HFFc6 (cell line): ENCODE measurements at places on chromosomes 12 and 14.

- no peak for DNase-seq
These were observed 352.6 kb downstream of the VRK1 start for GRCh38 chr14:97149775-97150174.

GRCh38 chr12:131282292-131283080 lies 328.8 kb downstream of the ADGRD1 start:
- no peak for DNase-seq

- no peak for DNase-seq
These were observed 69.9 kb downstream of the PLXNC1 start for GRCh38 chr12:94218233-94218632.

- DNase-seq = no peak
These were observed 215.2 kb downstream of the ERC1 start for GRCh38 chr12:1206118-1206734.

- DNase-seq = no peak
These were observed 1.4 kb upstream of the PTPRO start for GRCh38 chr12:15320881-15321280.

GRCh38 chr14:97441740-97442362 lies 644.7 kb downstream of the VRK1 start:
- no peak for DNase-seq

DNA sequence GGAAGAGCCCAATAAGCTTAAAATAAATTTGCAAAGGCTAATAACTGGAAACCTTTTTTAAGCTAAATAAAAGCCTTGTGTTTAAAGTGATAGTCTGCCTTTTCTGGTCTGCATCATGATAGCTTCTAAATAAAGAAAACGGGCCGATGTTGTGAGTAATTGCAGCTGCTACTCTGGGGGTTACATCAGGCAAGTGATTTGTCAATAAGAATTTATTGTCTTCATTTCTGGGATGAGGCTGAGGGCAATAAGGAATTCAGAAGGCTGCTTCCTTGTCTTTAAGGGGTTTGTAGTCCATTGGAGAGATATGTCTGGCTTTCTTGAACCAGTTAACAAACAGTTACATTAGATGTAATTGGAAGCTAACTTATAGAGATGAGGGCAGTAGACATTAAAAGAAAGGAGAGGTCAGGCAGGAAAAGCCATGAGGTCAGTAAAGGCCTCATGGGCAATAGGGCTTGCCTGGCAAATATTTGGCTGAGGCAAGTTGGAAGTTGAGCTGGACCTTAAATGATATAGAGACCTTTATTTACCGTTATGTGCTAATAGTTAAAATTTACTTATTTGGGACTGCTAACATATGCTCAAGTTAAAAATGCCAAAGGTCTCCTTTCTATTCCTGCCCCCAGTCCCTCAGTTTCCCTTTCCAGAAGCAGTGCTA lies 85.0 kb downstream of the CRADD start:
- DNase-seq = no peak

DNA sequence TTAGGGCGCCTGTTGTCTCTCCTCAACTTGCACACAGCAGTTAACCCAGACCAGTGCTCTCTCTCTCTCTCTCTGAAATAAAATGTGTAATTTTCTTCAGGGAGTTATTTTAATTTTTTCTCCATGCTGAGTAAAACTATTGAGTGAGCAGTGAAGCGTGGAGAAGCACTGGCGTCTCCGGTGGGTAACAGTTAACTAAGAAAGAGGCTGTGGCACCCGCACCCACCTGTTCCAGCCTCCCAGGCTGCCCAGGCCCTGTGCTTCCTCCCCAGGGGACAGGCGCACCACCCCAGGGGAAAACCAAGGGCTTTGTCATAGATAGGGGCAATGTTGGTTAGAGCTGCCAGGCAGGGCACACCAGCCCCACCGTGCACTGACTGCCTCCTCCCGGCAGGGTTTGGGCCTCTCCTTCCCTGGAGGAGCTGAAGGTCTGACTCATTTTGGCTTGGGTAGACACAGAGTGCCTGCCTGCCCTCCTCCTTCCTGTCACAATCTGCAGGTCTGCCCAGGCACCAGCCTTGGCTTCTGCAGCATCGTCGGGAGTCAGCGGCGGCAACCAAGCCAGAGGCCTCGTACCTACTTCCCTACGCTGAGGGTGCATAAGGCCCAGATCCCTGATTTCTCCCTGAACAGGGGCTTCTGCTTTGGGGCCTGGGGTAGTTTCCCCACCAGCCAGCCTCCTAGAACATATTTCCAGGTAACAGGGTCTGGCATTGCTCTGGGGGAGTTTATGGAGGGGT lies 3.9 kb downstream of the HOXC5 start:
- DNase-seq = no peak

DNA sequence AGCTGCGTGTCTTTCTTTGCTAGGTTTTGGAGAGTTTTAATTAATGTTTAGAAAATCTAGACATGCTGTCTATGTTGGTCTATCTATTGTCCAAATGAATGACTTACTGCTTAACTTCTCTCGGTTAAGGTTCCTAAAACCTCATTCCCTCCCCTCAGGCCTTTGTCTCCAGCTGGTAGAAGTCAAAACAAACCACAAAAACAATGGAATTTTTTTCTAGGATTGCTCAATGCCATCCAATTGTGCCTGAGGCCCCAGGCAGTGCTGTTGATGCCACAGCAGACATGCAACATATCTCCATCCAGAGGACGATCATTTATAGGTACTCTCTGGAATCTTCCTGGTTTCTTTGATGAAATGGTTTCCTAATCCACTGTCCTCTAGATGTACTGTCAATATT lies 448.2 kb upstream of the TBX3 start:
- DNase-seq = peak; percentile 61

GRCh38 chr14:33432407-33433023 lies 493.8 kb downstream of the NPAS3 start:
- peak; percentile 13 for DNase-seq

DNA sequence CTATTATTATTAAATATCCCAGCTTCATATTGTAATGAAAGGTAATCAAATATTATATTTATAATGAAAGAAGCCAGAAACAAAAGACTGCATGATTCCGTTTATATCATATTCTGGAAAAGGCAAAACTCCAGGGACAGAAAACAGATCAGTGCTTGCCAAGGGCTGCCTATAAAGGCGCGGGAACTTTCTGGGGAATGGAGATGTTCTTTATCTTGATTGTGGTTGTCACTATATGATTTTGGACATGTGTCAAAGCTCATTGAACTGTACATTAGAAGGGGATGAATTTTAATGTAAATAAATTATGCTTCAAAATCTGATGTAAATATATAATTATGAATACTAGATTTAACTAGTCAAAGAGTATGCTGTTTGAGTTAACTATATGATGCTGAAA lies 115.4 kb upstream of the KRAS start:
- no peak for DNase-seq
